ENCODE measurements at places on chromosomes 2 and 18.

DNA sequence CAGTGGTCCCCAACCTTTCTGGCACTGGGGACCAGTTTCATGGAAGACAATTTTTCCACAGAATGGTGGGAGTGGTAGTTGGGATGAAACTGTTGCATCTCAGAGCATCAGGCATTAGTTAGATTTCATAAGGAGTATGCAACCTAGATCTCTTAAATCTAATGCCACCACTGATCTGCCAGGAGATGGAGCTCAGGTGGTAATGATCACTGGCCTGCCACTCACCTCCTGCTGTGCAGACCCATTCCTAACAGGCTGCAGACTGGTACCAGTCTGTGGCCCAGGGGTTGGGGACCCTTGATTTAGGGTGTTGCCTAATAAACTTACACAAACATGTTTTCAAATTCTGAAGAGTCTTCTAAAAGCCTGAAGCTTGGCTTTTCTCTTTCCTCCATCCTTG lies 261.3 kb downstream of the CDH19 start:
- DNase-seq: no peak

DNA sequence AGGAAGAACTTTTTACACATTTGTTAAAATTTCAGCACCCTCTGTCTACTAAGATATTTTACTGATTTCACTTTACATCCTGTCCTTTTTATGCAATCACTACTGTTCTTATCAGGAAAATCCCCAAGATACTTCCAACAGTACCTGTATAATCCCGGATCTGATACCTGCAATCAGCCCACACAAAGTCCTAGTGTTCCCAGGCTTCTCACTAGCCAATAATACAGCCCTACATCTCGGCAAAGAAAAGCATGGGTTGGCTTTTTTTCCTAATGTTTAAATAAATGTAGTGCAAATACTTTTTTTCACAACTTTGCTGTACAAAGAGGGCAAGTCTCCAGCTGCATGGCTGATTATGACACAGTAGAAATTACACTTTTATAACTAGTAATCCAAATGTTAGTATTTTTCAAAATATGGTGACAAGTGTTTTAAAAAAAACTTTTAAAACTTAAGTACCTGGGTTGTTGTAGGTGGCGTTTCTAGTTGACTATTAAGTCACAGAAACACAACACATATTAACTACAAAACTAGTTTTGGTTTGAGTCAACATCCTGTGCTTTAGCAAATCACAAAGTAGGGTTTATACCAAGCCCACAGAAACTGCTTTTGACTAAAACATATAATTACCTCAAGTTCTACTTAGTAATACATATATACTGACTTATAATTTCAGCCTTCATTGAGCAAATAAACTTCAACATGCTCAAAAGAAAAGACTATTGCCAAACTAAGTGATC lies 19.5 kb downstream of the CNOT11 start:
- no peak for DNase-seq

DNA sequence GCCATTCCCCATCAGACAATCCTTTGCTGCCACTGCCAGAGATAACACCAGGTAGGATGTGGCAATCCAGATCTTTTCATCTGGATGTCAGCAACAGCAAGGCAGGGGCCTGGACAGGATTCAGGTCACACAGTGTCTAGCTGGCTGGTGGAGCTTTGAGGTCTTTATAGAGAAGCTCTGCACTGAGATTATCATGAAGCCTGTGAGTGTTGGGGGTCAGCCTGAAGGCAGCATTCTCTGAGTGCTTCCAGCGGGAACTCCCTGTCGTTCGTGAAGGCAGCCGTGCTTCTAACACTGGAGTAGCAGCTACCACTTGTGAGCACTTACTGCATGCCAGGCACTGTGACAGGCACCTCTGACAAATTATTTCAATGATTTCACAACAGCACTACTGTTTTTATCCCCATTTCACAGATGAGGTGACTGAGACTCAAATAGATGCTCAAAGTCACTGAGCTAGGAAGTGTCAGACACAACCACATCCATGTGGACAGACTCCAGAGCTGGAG lies 85.7 kb downstream of the SEMA4F start:
- DNase-seq: no peak

DNA sequence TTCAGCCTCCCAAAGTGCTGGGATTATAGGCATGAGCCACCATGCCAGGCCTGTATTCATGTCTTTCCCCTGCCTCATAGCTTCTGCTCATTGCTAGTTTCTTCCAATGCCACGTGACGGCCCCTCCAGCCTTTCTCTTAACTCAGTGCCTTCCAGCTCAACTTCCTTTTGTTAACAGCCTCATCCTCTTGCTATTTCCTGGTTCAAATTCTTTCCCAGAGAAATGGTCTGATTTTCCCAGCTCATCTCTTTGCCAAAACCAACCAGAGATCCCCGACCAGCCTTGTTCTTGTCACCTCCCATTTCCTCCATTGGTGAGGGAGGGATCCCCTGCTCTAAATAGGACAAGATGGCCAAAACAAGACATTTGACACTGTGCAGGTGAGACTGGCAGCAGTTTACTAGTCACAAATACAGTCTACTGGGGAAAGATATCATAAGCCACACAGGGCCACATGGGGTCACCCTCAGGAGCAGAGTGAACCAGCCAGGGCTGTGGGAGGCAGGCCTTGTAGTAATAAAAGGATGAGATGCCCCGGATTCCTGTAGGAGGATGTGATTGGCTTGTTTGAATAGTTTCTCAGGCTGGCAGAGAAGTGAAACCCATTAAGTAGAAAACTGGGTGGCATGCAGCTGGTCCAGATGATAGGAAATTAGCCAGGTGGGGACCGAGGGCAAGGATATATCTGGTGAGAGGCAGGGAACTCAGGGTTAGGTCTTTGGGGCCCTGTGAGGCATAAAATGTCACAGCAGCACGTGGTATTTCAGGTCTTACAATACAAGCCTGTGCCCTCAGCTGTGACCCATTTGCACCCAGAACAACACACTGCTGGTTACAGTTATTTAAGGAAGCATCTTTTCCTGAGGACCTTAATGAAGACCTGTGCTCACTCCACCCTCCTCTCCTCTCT lies 6.4 kb downstream of the CD207 start:
- no peak for DNase-seq

GRCh38 chr18:3529077-3529476 lies 79.1 kb downstream of the TGIF1 start:
- DNase-seq: no peak

DNA sequence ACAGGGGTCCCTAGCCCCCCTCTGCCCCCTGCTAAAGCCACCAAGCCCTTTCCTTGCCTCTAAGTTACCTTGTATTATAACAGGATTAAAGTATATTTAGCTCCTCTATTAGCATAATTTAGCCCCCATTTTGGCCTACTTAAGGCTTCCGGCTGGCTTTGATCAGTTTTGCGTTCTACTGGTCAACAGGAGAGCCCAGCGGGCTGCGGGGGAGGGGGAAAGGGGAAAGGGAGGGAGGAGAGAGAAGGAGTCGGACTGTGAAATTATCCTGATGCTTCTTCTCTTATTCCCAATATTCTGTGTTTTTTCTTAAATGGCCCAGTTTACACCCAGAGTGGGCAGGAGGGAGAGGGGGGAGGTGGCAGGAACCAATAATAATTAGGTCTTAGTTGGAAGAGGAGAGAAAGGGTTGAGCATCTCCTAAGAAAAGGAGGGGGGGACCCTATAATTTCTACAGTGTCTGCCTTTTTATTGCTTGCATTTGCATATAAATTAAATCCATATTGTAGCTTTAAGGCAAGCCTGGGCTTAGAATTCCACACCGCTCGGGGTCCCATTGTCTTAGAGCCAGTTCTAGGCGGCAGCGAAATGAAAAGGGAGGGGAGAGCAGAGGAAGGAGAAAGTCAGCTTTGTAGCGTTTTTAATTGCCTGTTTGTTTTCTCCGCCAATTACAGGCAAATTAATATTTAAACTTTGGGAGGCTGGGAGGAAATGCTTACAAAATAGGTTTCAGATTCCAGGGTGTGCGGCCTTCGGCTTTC lies 39.6 kb downstream of the EN1 start:
- DNase-seq: no peak

- DNase-seq: no peak
These were observed 57.0 kb upstream of the NOL4 start for GRCh38 chr18:34281722-34282121.

GRCh38 chr2:45178854-45179253 lies 169.6 kb upstream of the SIX2 start:
- no peak for DNase-seq

GRCh38 chr2:241489088-241489487 lies 19.3 kb downstream of the STK25 start:
- no peak for DNase-seq

GRCh38 chr18:61553045-61553659 lies 219.9 kb downstream of the CDH20 start:
- no peak for DNase-seq

- peak; percentile 4 for DNase-seq
These were observed 470.6 kb upstream of the MEX3C start for GRCh38 chr18:51668101-51668500.

DNA sequence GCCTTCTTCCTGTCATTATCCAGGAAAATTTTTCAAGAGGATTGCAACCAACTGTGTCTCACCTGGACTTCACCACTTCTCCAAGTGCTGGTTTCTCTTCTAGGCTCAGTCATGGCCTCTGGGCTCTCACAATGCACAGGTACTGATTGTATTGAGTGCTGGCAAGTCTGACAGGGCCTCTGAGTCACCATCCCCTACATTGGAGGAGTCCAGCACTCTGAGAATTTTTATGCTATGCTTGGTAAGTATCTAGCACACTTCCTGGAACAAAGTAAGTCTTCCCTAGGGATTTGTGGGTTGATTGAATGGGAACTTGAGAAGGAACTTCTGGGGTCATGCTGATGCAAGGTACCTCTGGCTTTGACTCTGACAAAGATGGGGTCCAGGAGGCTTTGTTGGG lies 147.2 kb upstream of the CELF4 start:
- no peak for DNase-seq

GRCh38 chr2:8335801-8336200 lies 346.1 kb upstream of the ID2 start:
- DNase-seq: no peak
